Left ventricle myocardium inferior (tissue), 1 donor: ENCODE measurements at places on chromosomes 11 and 22.

- DNase-seq = no peak
Observed at GRCh38 chr11:117300773-117301172, 9.6 kb downstream of the BACE1-AS start.

- peak; percentile 66 for DNase-seq
Observed at GRCh38 chr11:1839924-1840779, 1.4 kb downstream of the TNNI2 start.

- DNase-seq = no peak
Observed at GRCh38 chr11:117279711-117280376, 11.3 kb upstream of the BACE1-AS start.

GRCh38 chr22:45984316-45984916 lies 7.5 kb upstream of the WNT7B start:
- no peak for DNase-seq

DNA sequence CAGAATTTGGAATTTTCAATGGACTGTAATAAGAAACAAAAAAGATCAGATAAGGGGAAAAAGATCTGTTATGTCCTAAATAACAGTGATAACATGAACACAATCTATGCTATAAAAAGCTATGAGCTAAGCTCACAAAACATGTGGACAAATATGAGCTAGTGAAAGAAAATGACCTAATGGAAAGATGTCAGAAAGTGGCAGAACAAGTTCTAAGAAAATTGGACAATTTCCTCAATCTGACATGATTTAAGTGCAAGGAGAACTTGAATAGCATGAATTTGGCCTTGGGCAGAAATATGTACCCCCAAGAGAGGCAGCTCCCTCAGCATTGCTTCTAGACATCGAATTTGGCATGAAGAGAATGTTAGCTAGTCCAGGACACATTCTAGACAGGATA lies 212.0 kb upstream of the PGR start:
- DNase-seq = no peak

DNA sequence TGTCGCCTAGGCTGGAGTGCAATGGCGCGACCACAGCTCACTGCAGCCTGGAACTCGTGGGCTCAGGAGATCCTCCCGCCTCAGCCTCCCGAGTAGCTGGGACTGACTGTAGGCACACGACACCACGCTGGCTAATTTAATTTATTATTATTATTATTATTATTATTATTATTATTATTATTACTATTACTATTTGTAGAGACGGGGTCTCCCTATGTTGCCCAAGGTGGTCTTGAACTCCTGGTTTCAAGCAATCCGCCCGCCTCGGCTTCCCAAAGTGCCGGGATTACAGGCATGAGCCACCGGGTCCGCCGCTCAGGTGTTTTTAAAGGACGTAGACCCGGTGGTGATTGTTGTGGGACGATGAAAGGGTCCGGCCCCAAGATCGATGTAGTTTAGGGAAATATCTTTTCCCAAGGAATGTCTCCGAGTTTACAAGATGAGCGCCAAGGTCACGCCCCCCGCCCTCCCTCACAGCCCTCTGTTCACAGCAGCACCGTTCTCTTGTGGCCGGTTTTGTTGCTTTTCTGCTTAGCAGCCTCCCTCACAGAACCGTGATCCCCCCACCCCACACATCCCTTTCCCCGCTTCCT lies 728 bp upstream of the POGLUT3 start:
- DNase-seq = no peak

DNA sequence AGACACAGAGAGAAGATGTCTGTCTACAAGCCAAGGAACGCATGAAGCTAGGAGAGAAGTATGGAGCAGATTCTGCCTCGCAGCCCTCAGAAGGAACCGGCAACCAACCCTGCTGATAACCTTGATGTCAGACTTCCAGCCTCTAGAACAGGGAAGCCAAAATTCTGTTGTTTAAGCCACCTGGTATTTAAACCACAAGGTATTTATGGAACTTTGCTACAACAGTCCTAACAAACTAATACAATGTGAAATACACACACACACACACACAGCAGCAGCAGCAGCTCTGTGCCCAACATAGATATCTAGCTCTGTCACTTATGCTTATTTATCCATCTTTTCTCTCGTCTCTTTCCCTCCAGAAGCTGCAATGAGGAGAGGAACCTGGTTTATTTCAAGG lies 400.0 kb downstream of the ETS1 start:
- no peak for DNase-seq

GRCh38 chr11:115637599-115638241 lies 133.5 kb upstream of the CADM1 start:
- no peak for DNase-seq

DNA sequence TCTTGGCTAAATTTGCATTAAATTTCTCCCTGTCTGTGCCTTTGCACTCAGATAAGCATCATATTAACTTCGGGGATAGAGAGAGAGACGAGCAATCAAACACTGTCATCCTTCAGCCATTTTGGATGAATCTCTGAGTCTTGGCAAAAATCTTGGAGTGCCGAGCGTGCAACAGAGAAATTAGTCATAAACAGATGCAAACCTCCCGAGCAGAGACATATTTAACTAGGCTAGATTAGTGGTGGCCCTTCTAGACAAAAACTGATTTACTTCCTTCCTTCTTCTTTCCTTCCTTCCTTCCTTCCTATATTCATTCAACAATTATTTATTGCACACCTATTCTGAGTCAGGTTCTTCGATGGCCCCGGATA lies 114.4 kb upstream of the BLID start:
- DNase-seq = no peak

DNA sequence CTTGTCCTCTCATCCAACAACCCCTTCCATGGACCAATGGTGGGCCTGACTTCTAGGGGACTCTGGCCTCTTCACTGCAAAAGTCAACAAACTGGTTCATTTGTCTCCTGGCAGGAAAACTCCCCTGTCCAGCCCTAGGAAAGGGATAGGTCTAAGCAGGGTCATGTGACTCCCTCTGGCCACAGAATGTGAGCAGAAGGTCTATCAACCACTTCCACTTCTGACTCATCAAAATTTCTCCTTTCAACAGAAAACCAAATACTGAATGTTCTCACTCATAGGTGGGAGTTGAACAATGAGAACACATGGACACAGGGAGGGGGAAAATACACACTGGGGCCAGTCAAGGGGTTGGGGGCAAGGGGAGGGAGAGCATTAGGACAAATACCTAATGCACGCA lies 1.3 kb upstream of the ISX start:
- no peak for DNase-seq

GRCh38 chr11:107744736-107745135 lies 32.9 kb upstream of the SLN start:
- DNase-seq = no peak

DNA sequence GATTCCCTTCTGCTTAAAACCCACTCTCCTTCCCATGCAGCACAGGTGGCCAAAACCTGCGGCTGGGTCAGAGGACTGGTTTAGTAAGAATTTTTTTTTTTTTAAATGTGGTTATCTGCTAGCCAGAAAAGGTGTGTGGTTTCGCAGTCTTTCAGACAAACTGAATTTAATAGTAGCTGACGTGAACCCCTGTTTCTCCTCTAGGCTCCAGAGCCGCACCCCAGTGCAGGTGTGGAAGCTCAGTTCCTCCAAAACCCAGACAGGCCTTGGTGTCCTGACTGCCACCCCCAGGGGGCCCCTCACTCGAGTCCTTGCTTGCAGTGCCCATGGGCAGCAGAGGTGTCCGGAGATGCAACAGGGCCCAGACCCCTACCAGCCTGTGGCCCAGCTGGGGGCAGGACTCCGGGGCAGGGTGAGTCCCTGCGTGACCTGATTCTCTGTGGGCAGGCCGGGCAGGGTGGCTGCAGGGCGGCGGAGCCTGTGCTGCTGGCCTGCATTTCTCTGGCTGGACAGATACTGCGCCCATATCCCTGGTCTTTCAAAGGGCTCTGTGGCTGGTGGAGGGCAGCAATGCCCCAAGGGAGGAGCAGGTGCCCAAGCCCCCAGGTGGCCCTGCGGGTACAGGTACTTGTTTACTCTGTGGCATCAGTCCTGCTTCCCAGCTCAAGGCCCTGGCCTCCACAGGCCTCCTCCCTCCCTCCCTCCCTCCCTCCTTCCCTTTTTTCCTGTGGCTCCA lies 15.2 kb downstream of the KCNQ1 start:
- DNase-seq = no peak

GRCh38 chr11:33696931-33697638 lies 3.5 kb downstream of the C11orf91 start:
- no peak for DNase-seq

DNA sequence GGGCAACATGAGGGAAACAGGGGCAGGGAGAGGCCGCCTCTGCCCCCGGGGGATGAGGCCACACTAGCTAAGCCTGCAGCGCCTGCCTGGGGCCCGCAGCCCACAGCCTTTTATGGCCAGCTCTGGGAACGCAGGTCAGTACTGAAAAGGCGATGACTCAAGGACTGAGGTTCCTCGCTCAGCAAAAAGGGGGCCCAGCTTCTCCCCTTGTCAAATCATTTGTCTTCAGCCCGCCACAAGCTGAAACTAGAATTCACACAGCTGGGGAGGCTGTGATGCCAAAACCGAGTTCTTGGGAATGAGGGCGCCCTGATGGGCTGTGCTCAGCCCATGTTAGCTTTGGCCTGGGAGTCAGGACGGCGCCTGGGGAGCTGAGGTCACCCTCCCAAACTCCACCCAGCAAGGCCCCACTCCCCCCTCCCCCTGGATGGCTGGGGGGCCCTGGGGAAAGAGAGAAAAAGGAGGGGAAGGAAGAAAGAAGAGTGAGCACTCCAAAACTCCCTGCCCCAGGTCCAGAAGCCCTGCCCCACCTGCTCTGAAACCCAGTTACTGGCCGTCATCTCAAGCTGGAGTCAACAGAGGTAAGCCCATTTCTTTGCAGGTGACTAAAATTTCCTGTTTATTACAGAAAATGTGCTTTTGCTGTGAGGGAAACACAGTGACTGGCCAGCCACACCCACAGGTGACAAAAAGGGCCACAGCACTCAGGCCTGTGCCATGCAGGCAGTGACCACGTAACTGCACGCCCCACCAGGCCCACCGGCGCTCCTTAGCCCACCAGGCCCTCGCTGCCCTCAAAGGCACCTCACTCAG lies 13.7 kb downstream of the EHD1 start:
- DNase-seq = peak; percentile 75

- DNase-seq = no peak
Observed at GRCh38 chr11:41404109-41404508, 55.3 kb downstream of the LRRC4C start.

GRCh38 chr22:46777609-46777970 lies 15.1 kb downstream of the TBC1D22A start:
- peak; percentile 55 for DNase-seq

- DNase-seq = no peak
Observed at GRCh38 chr11:2312232-2313042, 10.6 kb downstream of the TSPAN32 start.

GRCh38 chr22:37277384-37277783 lies 4.9 kb upstream of the CYTH4 start:
- DNase-seq = no peak

DNA sequence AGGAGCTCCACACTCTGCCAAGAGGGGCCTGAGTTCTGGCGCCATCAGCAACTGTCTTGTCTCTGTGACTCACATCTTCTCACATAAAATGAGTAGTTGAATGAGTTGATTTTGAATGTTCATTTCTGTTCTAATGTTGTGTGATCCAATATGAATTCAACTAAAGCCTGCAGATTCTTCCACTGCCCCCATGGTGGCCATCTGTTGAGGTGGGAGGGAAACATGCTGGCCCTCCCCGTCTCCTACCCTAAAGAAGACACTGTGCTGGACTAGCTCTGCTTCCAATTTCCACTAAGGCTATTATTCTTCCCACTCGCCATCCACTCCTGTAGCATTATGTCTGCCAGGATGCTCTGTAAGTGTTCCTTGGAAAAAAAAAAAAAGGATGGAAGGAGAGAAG lies 555.6 kb upstream of the LARGE1 start:
- DNase-seq = no peak

DNA sequence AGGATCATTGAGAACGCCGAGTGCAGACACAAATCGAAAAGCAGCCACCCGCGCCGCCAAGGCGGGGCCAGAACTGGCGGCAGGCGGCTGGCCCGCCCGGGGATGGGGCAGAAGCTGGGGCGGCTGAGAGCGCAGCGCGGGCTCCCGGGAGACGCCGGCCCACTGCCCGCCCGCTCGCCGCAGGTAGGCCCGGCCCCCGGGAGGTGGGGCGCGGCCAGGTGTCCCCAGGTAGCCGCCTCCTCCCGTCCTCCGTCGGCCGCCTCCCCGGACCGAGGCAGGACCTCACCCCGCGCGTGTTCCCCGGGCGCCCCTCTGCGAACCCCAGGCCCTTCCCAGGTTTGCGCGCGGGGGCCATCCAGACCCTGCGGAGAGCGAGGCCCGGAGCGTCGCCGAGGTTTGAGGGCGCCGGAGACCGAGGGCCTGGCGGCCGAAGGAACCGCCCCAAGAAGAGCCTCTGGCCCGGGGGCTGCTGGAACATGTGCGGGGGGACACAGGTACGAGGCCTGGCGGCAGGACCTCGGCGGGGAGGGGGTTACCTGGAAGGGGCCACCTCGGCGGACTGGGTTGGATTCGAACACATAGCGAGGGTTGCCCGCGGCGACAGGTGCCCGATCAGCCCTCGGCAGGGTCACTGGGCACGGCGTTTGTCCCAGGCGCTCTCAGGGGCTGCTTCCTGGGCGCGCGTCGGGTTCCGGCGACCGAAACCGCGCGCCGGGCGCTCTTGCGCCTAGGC lies at the start of gene PRRG4:
Gene PRRG4 (plus strand): TSS at position 248 of the 733 bp plus-strand sequence. CDS start 603 bp downstream, outside the sequence.
- peak; percentile 55 for DNase-seq

DNA sequence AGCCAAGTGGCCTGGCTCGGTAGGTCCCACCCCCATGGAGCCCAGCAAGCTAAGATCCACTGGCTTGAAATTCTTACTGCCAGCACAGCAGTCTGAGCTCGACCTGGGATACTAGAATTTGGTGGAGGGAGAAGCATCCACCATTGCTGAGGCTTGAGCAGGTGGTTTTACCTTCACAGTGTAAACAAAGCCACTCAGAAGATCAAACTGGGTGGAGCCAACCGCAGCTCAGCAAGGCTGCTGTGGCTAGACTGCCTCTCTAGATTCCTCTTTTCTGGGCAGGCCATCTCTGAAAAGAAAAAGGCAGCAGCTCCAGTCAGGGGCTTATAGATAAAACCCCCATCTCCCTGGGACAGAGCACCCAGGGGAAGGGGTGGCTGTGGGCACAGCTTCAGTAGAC lies 22.3 kb upstream of the OR5B21 start:
- DNase-seq = no peak

GRCh38 chr11:6418557-6419008 lies 311 bp downstream of the APBB1 start:
- peak; percentile 33 for DNase-seq

GRCh38 chr11:117186431-117186761 lies 7.9 kb downstream of the SIDT2 start:
- no peak for DNase-seq

GRCh38 chr22:47816863-47817210 lies 1054.4 kb downstream of the TBC1D22A start:
- DNase-seq = no peak
